Smooth muscle cell of the brain vasculature (primary cell): ENCODE measurements at places on chromosomes 11 and 22.

DNA sequence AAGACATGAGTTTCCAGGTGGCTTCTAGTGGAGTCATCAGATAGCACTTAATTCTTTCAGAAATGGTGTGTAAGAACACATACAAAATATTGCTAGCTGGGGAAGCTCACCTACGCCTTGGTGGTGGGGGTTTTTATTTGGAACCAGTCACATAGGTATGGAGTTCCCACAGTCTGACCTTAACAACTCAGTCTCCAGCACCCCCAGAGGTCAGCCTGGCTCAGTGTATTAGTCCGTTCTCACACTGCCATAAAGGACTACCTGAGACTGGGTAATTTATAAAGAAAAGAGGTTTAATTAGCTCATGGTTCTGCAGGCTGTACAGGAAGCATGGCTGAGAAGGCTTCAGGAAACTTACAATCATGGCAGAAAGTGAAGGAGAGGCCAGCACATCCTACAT, 317.5 kb upstream of the ZC3H12C start:
- no peak for DNase-seq

DNA sequence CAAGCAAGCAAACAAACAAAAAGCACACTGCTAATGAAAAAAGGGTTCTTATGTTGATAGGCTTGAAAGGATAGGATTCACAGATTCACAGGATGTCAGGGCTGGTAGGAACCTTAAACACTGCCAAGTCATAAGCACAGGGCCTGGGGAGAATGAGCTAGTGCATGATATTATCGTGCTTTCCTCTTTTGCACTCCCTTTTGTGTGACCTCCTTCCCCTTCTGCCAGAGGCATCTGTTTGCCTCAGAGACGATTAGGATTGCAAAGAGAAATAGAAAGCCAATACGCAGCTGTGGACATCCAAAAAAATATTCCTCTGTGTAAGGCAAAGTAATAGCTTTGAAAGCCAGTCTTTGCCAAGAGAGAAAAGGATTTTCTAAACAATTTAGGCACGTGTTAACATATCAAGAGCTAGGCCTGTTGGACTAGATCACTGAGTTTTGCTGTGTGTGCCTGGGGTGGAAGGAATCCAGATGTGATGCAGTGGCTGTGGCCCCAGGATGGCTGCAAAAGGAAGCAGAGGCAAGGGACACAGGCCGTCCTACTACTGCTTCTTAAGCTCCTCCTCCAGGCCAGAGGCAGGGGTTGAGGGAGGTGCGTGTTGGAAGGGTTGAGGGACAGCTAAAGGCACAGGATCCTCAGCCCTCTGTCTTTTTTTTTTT, 30.6 kb downstream of the MCHR1 start:
- DNase-seq: no peak

GRCh38 chr11:55367674-55368073, at the start of gene OR4A15:
TSS of gene OR4A15 (plus strand) at chr11:55367974. CDS start at chr11:55367974, 0 bp downstream.
- no peak for DNase-seq

DNA sequence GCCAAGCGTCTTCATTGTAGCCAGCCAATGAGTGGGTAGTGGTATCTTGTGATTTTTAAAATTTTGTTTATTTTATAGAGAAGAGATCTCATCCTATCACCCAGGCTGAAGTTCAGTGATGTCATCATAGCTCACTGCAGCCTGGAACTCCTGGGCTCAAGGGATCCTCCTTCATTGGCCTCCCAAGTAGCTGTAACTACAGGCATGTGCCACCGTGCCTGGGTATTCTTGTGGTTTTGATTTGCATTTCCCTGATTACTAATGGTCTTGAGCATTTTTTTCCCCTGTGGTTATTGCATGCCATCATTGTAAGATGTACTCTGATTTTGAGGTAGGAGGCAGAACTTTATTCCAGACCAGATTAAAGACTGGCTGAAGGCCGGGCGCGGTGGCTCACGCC, 2.4 kb upstream of the DENND6B start:
- DNase-seq: no peak

DNA sequence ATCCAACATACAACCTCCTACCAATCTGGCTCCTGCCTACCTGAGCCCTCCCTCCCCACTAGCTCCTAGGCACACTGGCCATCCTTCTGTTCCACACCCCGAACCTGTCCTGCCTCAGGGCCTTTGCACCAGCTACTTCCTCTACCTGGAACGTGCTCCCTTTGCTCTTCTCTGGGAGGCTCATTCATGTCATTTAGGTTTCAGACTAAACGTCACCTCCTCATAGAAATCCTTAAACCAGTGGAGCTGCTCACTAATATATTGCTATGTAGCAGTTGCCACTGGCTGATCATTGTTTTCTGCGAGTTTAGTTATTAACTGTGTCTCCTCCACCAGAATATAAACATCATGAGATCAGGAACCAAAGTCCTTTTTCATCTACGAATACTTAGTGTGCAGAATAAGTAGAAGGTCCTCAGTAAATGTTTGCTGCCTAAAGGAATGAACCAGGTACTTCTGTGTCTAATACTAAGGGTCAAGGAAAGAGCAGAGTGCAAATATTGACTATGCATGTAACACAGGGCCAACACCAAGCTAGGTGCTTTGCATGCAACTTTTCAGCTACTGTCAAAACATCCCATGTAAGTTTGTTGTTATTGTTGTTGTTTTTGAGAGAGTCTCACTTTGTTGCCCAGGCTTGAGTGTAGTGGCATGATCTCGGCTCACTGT, 277.6 kb upstream of the SYN3 start:
- DNase-seq: no peak

DNA sequence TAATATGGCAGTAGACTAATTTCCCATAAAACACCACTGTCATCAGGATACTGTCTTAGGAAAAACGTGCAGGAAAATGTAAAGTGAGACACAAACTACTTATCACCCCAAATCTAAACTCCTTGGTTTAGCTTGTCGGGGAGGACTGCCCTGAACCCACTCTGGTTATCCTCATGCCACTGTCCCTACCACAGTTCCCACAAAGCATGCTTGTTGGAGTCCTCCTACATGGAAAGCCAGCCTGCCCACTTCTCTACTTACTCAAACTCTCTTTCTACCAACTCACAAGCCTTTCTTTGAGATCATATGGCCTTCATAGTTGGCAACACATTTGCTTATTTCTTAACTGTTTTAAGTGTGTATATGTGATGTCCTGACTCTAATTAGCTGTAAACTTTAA, 179.0 kb downstream of the SWAP70 start:
- DNase-seq: no peak

GRCh38 chr11:35165423-35166368, 26.7 kb downstream of the CD44 start:
- DNase-seq: no peak

GRCh38 chr11:61609000-61609979, 28.4 kb upstream of the SYT7 start:
- DNase-seq: no peak

- DNase-seq: no peak
Measured at GRCh38 chr11:3947061-3947460, 91.6 kb downstream of the STIM1 start.

- DNase-seq: no peak
Measured at GRCh38 chr11:16013649-16014275, 342.6 kb downstream of the SOX6 start.

DNA sequence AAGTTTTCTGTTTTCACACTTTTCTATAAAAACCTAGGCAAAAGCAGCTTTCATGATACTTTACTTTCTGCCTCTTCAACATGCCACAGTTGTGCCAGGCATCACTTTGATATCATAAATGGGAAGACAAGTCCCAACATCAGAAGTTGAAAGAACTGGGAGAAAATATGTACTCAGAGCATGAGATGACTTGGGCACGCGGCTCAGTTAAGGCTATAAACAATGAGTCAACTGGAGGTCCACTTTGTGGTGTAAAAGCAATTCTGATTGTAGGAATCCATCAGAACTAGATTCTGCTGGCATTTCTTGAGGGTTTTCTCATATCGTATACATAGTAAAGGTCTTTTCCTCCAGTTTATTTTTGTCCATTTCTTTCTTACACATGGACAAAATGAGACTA, 109.7 kb upstream of the USP47 start:
- no peak for DNase-seq

- peak; percentile 54 for DNase-seq
Measured at GRCh38 chr22:23521441-23522113, 58.5 kb downstream of the IGLL1 start.

- no peak for DNase-seq
Measured at GRCh38 chr11:110973401-110973980, 261.3 kb upstream of the ARHGAP20 start.

DNA sequence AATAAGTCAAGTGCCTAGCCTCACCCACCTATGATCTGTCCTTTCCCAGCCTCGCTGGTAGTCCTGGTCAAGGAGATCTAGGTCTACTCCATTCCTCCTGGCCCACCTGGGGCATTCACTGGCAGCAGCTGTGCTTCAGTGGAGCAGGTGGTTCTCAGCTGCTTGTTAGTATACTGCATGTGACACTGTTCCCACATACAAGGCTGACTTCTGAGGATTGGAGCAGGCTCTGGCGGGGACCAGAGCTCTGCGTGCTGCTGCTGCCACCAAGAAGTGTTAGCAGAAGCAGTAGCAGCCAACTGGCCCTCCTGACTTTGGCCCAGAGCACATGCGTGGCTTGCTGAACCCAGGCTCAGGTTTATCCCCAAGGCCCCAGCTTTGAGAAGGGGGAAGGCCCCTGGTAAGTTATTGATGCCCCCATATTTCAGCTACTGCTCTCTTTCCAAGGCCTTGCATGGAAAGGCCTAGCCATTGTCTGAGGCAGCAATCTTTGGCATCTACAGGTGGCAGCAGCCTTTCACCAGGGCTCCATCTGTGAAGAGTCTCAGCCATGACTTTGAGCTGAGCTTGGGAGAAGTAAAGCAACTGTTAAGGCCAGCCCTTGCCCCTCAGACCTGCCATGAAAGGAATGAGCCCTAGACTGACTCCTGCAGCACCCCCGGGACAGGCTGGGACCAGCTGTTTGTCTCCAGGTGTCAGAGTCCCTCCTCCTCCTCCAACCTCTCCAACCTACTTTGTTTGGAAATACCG, 26.5 kb downstream of the ARHGAP1 start:
- DNase-seq: no peak

GRCh38 chr11:68142028-68142412, 20.8 kb upstream of the CHKA start:
- DNase-seq: no peak

GRCh38 chr11:62358273-62358672, 21.0 kb downstream of the ASRGL1 start:
- DNase-seq: no peak

DNA sequence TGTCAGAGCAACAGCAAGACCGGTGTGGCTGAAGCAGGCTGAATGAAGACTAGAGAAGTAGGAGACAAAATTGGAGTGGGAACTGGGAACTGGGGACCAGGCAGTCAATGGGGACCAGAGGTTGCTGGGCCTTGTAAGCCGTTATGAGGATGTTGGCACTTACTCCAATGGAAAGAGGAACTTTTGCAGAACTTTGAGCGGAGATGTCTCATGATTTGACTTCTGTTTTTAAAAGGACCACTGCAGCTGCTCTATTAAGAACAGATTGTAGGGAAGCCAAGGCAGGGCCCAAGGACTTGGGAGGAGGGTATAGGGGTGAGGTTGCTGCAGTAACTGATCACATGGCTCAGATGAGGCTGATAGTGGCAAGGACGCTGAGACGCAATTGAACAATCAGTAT, 34.2 kb downstream of the IL18 start:
- no peak for DNase-seq

GRCh38 chr11:117070016-117070415, 28.2 kb downstream of the SIK3 start:
- no peak for DNase-seq

- no peak for DNase-seq
Measured at GRCh38 chr22:45534339-45535192, 31.9 kb downstream of the FBLN1 start.

GRCh38 chr22:24095826-24096757, 85.0 kb downstream of the CABIN1 start:
- no peak for DNase-seq

DNA sequence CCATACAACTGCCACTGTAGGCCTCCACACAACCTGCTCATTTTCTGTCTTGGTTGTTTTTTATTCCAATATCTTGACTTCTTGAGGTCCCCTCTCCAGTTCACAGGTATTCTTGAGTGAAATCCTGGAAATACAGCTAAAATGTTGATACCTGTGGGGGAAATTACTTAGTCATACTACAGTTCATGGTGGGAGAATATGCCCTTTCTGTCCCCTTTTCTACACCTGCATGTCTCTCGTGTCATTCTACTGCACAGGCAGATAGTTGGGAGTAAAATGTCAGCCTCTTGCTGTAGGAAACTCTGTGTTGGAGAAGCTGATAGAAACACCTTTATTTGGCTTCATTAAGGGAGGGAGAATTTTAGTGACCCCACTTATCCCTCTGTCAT, 4.6 kb downstream of the OOSP4A start:
- no peak for DNase-seq

DNA sequence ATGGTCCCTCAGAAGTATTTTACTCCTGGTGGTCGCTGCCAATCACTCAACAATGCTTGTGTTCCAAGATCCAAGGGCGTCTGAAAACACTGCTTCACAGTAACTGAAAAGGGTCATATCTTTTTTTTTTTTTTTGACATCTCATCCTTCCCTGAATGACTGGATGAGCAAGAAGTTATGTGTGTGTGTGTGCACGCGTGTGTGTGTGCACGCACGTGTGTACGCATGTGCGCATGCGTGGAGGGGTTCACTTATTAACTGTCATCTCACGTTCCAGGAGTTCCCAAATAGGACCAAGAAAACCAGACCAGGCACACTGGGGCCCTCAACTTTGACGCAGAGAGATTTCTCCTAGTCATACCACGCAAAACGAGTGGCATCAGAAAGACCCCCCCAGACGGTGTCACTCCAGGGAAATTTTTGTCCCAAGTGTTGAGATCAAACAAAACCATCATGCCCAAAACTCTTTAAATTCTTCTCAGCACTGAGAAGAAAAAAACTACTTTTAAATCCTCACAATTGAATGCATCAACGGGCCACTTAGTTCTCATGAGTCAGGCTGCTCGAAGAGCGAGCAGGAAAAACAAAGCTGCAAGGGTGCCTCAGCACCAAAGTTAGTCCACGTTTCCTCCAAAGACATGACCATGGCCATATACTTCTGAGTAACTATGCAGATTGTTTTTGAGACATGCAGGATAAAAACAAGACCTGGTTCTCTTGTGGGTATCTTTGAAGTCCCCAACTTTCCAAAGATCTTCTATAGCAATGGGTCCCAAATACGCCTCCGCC, 12.9 kb downstream of the MN1 start:
- no peak for DNase-seq

DNA sequence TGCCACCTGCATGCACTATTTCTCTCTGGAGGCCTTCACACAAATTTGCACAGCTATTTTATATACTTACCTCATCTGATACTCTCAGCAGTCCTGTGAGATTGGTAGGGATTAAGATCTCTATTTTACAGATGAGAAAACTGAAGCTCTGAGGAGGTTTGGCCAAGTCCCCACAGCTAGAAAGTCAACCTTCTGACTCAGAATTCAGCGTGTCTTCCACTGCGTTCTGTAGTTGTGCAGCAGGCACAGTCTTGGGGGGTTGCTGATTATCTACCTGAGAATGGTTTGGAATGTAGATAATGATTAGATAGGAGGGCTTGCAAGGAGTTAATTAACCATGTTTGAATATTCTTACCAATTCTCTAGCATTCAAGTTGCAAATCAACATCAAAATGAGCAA, 2.5 kb upstream of the SORL1 start:
- no peak for DNase-seq
